Stomach (tissue), 19 donors: ENCODE measurements at places on chromosomes 12 and 14. TPM values are rescaled to one million over a fixed set of nuclear protein-coding genes. Genes with fewer than 3 reads are reported as not detected.

DNA sequence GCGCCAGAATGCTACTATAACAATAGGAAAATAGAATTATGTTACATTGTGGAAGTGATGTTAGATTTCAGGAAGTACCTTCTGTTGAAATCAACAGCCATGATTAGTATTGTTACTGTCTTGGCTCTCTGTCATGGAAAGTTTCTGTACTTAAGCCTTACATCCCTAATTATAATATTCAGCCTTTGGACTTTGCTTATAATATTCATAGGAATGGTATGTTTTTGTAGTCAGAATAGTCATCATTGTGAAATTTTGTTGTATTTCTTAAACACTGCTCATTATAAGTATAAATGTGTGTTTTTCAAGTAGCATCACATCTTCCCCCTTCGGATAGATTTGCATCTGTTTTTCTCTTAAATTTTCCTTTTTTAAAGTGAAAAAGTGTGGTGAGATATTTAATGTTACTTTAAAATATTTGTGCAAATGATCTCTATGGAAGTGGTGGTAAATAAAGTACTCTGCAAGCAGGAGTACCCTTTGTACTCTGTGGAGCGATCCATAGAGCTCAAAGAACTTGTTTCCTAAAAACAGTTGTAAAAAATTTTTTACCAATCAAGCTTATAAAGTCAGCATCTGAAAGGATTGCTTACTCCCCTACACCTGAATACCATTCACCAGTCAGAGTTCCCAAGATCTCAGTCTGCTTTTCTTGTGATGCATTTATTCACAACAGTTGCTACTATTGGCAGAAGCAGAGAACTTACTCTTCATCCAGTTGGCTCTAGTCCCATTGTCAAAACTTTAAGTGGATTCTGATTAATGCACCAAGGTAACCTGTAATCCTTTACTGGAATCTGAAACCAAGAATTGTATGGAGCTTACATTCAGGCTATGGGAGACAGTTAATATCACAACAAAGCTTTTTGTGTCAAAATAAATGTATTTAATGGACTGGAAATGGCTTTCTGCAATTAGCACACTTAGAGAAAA lies 87.8 kb downstream of the RIC8B start:
- DNase-seq: no peak
- no peaks in the 10 kb centered on the region for H3K27me3 ChIP-seq
- H3K4me3 ChIP-seq: no peak overlapping the region
- no peaks in the 10 kb centered on the region for H3K4me1 ChIP-seq
- H3K36me3 ChIP-seq: peaks cover 16% of the 10 kb centered on the region

GRCh38 chr12:124745891-124746570 lies 117.6 kb downstream of the SCARB1 start:
- H3K4me3 ChIP-seq: no peak overlapping the region
- no peaks in the 10 kb centered on the region for H3K36me3 ChIP-seq
- H3K4me1 ChIP-seq: peaks cover 80% of the 10 kb centered on the region
- peak overlapping the region; percentile 77 for H3K27ac ChIP-seq

SPIC gene
- 0.58 TPM for total RNA-seq

- H3K36me3 ChIP-seq: no peaks in the 10 kb centered on the region
- no peak overlapping the region for H3K27ac ChIP-seq
- DNase-seq: no peak
- no peak overlapping the region for H3K4me3 ChIP-seq
- H3K27me3 ChIP-seq: no peaks in the 10 kb centered on the region
- no peaks in the 10 kb centered on the region for H3K4me1 ChIP-seq
Measured at GRCh38 chr14:52190337-52190931, 77.1 kb upstream of the PTGDR start.

DNA sequence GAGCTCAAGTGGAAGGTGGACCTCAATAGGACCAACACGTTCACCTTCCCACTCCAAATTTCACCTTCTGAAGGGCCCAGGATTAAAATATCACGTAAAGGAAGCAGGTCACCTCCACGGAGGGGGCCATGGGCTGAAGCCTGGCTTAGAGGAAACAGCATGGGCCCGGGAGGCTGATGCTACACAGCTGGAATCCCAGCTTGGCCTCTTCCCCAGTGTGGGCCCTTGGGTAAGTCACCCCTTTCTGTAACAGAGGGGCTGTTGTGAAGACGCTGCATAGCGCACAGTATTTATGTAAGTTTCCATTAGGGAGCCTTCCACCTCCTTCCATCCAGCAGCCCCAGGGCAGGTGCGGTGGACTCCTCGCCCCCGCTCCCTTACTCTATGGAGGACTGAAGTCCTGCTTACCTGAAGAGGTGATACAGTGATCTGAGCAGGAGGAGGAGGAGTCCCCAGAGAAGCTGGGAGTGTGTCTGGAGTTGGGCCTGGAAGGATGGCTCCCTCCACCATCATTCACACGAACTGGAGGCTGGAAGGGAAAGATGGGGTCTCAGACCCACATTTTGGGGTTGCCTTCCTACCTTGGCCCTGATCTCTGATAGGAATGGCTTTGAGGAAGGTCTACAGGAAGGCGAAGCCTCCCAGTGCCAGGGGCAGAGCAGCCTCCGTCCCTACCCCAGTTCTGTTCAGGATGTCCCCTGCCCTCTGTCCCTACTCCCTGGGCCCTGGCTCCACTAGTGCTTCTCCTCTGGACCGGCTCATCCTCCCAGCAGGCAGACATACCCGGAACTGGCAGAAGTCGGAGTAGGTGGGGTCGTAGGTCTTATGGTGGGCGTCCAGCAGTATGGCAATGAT lies 37.2 kb upstream of the HDAC7 start:
- H3K27me3 ChIP-seq: no peaks in the 10 kb centered on the region
- DNase-seq: no peak
- peaks cover 34% of the 10 kb centered on the region for H3K36me3 ChIP-seq

TXNDC16 gene
- 30.3 TPM for total RNA-seq

DNA sequence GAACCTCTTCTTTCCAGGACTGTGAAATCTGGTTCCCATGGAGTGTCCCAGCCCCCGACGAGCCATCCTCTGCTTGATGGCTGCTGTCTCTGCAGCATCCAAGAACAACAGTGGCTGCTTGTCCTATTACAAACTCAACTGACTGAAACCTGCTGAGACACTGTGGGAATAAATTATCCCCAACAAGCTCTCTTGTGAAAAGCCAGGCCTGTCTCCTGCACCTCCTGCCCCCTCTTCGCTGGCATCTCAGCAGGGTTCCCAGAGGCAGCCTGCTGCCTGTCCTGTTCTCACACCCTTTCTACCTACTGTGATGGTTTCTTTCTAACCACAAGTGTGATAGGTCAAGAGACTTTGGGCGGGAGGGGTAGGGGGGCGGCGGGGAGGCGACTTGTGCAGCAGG lies 180.2 kb downstream of the TSPAN9 start:
- H3K27me3 ChIP-seq: no peaks in the 10 kb centered on the region
- no peak overlapping the region for H3K4me3 ChIP-seq
- peaks cover 39% of the 10 kb centered on the region for H3K4me1 ChIP-seq
- no peaks in the 10 kb centered on the region for H3K36me3 ChIP-seq
- no peak overlapping the region for H3K27ac ChIP-seq
- no peak for DNase-seq

EVL gene
- total RNA-seq: 111 TPM

- H3K36me3 ChIP-seq: no peaks in the 10 kb centered on the region
- H3K4me1 ChIP-seq: no peaks in the 10 kb centered on the region
- no peak for DNase-seq
Measured at GRCh38 chr12:47268501-47269454, 189.0 kb upstream of the AMIGO2 start.

DNA sequence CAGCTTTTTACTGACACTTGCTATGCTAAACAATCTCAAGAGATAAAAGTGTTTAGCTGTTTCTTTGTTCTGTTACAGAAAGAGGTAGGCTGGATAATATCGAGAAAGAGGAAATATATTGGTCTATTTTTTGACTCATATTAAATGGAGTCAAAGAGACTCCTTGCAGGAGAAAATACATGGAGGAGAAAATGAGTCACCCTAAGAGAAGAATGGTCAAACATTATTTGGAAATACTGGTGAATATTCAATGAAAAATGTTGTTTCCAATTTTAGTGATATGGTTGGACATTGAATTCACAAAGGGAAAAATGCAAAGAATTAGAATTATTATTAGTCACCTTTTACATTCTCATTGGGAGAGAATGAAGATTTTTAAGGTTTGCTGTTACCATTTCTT lies 3.2 kb downstream of the KCNJ8 start:
- H3K27ac ChIP-seq: no peak overlapping the region
- no peaks in the 10 kb centered on the region for H3K27me3 ChIP-seq
- no peak overlapping the region for H3K4me3 ChIP-seq
- peaks cover 21% of the 10 kb centered on the region for H3K4me1 ChIP-seq
- DNase-seq: no peak

DNA sequence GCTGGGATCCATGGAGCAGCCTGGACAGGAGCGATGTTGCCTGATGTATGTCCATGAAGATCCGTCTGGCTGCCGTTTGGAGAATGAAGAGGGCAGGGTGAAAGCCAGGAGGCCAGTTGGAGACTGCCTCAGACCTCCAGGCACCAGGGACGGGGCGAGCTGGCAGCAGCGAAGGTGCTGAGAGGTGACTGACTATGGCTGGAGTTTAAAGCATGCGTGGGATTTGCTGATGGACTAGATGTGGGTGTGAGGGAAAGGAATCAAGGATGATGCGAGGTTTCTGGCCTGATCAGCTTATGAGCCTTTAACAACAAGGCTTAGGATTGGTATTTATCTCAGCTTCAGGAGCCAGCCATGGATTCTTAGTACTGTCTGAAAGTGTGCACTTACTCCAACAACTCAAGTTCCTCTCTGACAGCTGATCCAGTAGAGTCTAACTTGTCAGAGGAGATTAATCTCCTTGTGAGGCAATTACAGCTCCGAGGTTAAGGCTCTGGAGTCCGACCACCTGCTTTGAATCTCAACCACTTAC lies 49.4 kb downstream of the DYNC1H1 start:
- no peak overlapping the region for H3K27ac ChIP-seq
- DNase-seq: no peak
- H3K4me3 ChIP-seq: no peak overlapping the region
- H3K27me3 ChIP-seq: no peaks in the 10 kb centered on the region
- no peaks in the 10 kb centered on the region for H3K4me1 ChIP-seq

GRCh38 chr14:71198687-71199086 lies 291.4 kb downstream of the PCNX1 start:
- no peaks in the 10 kb centered on the region for H3K36me3 ChIP-seq
- peak; percentile 35 for DNase-seq
- no peak overlapping the region for H3K27ac ChIP-seq
- no peaks in the 10 kb centered on the region for H3K27me3 ChIP-seq
- no peaks in the 10 kb centered on the region for H3K4me1 ChIP-seq

DNA sequence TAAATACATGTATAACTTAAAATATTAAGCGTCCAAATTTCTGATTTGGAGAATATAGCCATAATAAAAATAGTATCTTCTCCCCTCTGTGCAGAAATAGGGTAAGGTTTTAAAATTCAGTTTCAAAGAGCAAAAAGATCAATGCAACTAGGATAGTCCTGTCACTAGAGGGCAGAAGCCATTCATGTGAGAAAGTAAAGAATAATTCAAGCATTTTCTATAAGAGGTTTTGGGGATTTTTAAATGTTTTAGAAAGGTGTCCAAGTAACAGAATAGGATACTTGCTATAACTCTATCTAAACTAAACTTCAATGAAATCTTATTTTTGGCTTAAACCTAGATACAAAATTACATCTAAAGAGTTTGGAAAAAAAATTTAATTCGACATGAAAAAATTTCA lies 50.3 kb downstream of the ADAMTS20 start:
- H3K4me3 ChIP-seq: no peak overlapping the region
- H3K4me1 ChIP-seq: no peaks in the 10 kb centered on the region
- H3K27me3 ChIP-seq: no peaks in the 10 kb centered on the region
- H3K27ac ChIP-seq: no peak overlapping the region
- DNase-seq: peak; percentile 23
- no peaks in the 10 kb centered on the region for H3K36me3 ChIP-seq

LIN7A gene
- total RNA-seq: 15.6 TPM

DNA sequence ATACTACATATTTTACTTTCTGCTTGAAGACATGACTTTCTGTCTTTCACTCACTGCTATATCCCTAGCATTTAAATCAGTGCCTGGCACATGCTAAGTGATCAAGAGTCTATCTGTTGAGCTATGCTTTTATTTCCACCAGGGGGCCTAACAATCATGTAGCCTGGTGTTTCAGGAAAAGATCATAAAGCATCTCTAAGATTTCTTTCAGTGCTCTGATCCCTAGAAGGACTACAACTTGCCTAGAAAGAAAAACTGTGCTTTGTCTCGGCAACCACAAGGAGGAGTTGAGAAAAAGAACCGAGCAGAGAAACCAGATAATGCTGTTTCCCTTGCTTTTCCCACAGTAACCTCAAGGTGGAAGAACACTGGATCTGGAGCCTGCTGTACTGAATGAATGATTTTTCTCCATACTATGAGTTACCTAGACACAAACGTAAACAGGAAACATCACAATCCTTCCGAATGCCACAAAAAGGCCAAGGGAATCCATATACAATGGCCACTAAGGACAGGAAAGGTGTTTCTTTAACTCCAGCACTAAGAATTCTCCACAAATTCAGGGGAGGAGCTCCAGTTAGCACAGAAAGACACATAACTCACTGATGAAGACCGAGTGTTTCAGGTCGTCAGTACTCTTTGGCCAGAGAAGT lies 1.2 kb downstream of the CRY1 start:
- H3K4me3 ChIP-seq: peak overlapping the region; percentile 86
- peaks cover under 1% of the 10 kb centered on the region for H3K36me3 ChIP-seq
- peak overlapping the region; percentile 98 for H3K27ac ChIP-seq
- H3K4me1 ChIP-seq: no peaks in the 10 kb centered on the region
- H3K27me3 ChIP-seq: no peaks in the 10 kb centered on the region
- no peak for DNase-seq

- no peaks in the 10 kb centered on the region for H3K4me1 ChIP-seq
- no peak overlapping the region for H3K27ac ChIP-seq
- H3K27me3 ChIP-seq: no peaks in the 10 kb centered on the region
- peak; percentile 49 for DNase-seq
- no peak overlapping the region for H3K4me3 ChIP-seq
Measured at GRCh38 chr12:22709292-22709691, 84.3 kb downstream of the ETNK1 start.

- H3K27ac ChIP-seq: no peak overlapping the region
- no peaks in the 10 kb centered on the region for H3K27me3 ChIP-seq
- H3K36me3 ChIP-seq: peaks cover 4% of the 10 kb centered on the region
- H3K4me1 ChIP-seq: peaks cover 23% of the 10 kb centered on the region
- DNase-seq: no peak
Measured at GRCh38 chr12:100274291-100274690, 7.3 kb downstream of the SCYL2 start.

DNA sequence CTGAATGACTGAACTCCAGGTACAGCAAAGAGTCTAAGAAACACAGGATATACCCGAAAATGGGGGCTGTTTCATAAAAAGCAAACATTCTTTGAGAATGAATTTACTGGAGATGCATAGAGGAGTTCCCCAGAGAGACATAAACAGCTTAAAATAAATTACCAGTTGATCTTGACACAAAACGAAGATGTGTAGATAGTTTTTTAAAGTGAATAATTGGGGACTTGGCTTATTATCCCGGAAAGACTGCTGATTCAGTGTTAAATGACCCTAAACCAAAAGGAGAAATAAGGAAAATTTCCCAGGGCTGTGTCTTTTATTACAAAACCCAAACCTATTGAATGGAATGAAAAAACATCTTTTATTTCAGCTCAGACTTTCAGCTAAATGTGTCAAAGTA lies 1052.8 kb upstream of the TMEM132C start:
- H3K4me1 ChIP-seq: no peaks in the 10 kb centered on the region
- no peaks in the 10 kb centered on the region for H3K27me3 ChIP-seq
- no peak overlapping the region for H3K27ac ChIP-seq
- no peaks in the 10 kb centered on the region for H3K36me3 ChIP-seq
- no peak for DNase-seq
- H3K4me3 ChIP-seq: no peak overlapping the region
